NCI-H1436 (cell line): ENCODE measurements at places on chromosomes 12 and 14.

- DNase-seq: no peak
Observed at GRCh38 chr12:14958361-14959125, 2.9 kb downstream of the ARHGDIB start.

DNA sequence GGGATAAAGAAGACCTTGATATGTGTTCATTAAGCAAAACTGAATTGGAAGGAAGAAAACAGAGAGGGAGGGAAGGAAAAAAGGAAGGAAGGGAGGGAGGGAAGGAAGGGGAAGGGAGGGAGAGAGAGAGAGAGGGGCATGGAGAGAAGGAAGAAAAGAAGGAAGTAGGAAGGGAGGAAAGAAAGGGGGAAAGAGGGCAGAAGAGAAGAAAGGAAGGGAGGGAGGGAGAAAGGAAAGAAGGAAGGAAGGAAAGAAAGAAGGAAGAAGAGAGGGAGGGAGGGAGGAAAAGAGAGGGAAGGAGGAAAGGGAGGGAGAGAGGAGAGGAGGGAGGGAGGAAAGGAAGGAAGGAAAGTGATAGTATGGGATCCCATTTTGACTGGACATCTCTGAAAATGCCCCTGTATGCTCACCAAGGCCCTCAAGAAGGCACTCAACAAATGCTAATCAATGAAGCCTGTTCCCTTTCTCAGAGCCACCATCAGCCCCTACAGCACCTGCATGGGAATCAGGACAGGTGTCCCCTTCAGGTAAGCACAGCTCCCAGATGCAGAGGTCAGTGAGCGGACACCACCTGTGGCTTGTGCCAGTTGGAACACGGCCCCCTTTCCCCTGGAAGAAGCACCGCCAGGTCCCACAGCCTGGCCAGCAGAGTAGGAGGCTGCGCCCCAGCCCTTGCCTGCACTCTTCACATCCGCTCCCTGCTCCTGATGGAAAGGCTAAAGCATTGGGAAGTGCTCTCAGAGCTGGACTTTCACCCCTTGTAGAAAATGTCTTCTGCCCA, 161.4 kb upstream of the DIO3 start:
- DNase-seq: no peak

- no peak for DNase-seq
Observed at GRCh38 chr12:105798256-105798845, 340.4 kb downstream of the NUAK1 start.

- DNase-seq: no peak
Observed at GRCh38 chr12:69330475-69331473, 17.4 kb upstream of the LYZ start.

GRCh38 chr12:25263594-25263993, 12.9 kb upstream of the KRAS start:
- DNase-seq: no peak

DNA sequence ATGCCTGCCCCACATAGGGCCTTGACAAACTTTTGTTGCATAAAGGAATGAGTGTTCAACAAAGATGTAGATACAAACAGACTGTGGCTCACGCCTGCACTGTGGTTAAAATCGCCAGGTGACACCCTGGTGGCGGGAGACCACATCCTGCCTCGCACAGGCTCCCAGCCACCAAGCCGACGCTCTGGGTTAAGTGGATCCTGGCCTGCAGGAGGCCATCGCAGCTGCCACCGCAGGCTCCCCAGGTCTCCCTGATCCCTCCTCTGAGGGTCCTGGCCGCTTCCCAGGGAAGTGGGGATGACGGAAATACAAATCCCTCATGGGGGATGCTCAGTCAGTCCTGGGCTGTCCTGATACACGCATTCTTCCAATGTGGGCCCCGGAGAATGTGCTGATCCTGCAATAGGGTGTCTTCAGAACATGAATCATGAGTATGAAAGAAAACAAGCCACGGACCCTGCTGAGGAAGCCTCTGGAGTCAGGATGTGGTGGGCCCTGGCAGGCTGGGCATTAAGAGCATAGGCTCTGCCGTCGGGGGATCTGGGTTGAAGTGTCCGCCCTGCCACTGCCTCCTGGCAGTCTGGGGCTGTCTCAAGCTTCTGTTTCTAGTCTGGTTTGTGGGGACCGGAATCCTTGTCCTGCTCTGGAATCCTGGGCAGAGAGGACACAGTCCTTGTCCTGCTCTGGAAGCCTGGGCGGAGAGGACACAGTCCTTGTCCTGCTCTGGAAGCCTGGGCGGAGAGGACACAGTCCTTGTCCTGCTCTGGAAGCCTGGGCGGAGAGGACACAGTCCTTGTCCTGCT, 53.5 kb upstream of the BEGAIN start:
- no peak for DNase-seq

GRCh38 chr14:88276923-88277596, 46.0 kb downstream of the KCNK10 start:
- no peak for DNase-seq

GRCh38 chr14:30958555-30959407, 66.7 kb upstream of the AP4S1 start:
- DNase-seq: no peak

DNA sequence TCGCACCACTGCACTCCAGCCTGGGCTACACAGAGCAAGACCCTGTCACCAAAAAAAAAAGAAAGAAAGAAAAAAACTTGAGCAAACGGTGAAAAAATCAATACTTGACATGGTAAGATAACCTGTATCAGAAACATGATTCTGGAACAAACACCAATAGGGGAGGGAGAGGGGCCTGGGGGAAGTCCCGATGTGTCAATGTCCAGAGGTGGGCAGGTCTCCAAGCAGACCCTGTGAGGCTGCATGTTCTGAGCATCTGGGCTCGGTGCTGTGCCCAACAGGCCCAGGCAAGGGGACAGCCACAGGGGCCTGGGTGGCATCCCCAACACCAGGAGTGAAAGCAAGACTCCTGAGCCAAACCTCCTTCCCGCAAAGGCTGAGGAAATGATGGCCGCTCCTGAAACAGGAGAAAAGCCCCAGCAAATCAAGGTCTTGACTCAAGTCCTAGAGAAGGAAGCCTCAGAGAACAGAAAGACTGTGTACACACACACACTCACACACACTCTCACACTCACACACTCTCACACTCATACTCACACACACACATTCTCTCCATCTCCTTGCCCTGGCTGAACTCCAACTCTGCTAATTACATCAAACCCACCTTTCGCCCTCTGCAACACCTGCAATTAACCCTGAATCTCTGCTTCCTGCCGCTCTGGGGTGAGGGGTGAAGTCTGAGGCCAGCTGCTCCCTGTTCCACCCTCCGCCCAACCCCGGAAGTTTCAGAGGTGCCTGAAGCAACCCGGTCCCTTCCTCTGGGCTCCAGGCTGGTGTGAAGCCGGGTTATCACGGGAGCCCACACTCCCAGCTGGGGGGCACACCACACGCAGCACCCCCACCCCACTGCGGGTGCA, 20.4 kb downstream of the CCDC88C start:
- no peak for DNase-seq

GRCh38 chr14:68722968-68723566, 69.8 kb downstream of the ZFP36L1 start:
- no peak for DNase-seq

GRCh38 chr14:87449016-87449415, 544.0 kb downstream of the GALC start:
- no peak for DNase-seq

GRCh38 chr14:58104808-58105207, 47.2 kb downstream of the ARMH4 start:
- no peak for DNase-seq

DNA sequence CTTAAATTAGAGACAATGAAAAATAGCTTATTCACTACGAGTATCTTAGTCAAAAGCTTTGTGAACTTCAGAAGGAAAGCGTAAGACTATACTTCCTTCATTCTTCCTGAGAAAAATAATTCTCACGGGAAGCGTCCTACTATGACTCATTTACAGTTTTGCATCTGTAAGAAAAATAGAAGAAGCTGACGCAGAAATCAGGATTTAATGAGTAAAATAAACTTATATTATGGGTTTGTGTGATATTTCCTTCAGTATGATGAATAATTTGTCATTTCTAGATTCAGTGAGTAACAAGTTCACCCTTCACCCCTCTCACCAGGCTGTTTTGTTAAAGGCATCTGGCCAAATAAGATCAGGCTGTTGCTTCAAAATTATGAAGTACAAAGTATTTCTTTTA, 17.8 kb upstream of the PDE3A start:
- no peak for DNase-seq

- DNase-seq: no peak
Observed at GRCh38 chr12:64007853-64008252, 163.4 kb downstream of the SRGAP1 start.

- DNase-seq: no peak
Observed at GRCh38 chr12:108627134-108627920, 6.4 kb downstream of the SELPLG start.
